NAMALWA (cell line): ENCODE measurements at places on chromosomes 4 and X.

DNA sequence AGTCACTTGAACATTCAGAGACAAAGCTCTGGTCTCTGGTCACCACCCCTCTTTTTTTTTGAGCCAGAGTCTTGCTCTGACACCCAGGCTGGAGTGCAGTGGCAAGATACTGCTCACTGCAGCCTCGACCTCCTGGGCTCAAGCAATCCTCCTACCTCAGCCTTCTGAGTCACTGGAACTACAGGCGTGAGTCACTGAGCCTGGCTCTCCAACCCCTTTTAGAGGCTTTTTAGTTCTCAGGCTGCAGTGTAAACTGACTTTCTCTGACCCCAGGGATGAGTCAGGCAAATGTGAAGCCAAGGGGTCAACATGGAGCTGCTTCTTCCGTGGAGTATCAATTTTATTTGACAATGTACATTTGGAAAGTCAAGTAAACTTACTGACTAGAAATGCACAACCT lies 229.2 kb downstream of the PTTG2 start:
- no peak for DNase-seq

GRCh38 chr4:41297832-41298231 lies 41.1 kb downstream of the UCHL1 start:
- DNase-seq: no peak

DNA sequence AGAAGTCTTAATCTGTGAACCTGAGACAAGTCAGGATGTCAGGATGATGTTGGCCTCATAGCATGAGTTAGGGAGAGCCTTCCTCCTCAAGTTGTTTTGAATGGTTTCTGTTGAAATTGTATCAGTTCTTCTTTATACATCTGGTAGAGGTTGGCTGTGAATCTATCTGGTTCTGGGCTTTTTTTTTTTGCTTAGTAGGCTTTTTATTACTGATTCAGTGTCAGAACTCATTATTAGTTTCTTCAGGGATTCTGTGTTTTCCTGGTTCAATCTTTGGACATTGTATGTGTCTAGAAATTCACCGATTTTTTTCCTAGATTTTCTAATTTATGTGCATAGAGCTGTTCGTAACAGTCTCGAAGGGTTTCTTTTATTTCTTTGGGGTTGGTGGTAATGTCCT lies 14.9 kb downstream of the GLUD2 start:
- DNase-seq: no peak

DNA sequence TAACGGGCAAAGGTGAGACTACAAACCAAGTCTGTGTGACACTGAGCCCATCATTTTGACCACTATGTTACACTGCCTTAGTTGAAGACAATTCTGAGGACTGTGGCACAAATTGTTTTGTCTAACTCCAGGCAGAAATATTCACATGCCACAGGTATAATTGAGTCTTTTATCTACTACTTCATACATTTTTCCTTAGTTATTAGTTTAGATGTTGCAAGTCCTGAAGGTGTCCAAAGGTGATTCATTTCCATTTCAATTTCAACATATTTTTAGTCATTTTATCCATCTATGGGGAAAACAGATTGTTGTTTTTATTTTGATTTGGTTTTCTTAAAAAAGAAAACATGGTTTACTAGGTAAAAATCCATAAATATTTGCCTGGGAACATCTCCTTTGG lies 341.7 kb upstream of the SMIM31 start:
- DNase-seq: no peak

- DNase-seq: no peak
Observed at GRCh38 chr4:76679691-76680090, 218.3 kb downstream of the SOWAHB start.

- no peak for DNase-seq
Observed at GRCh38 chrX:54710920-54711319, 87.1 kb downstream of the ITIH6 start.

- no peak for DNase-seq
Observed at GRCh38 chrX:154002215-154002719, 17.4 kb downstream of the IRAK1 start.

DNA sequence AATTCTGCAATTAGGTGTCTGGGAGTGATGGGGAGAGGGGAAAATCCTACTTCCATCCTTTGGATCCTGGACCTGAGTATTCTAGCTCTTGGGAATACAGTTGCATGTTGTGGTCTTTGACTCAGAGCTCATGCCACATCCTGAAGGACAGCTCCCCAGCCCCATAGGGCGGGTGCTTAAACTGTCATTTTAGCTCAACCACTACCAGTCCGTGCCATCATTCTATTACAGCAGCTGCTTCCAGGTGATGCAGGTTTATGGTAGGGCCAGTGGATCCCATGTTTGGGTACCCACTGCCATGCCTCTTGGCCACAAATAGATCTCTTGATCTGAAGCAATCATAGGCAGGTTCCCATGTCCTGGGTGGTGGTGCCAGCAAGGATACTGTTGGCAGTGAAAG lies 34.7 kb downstream of the CCKAR start:
- DNase-seq: no peak

DNA sequence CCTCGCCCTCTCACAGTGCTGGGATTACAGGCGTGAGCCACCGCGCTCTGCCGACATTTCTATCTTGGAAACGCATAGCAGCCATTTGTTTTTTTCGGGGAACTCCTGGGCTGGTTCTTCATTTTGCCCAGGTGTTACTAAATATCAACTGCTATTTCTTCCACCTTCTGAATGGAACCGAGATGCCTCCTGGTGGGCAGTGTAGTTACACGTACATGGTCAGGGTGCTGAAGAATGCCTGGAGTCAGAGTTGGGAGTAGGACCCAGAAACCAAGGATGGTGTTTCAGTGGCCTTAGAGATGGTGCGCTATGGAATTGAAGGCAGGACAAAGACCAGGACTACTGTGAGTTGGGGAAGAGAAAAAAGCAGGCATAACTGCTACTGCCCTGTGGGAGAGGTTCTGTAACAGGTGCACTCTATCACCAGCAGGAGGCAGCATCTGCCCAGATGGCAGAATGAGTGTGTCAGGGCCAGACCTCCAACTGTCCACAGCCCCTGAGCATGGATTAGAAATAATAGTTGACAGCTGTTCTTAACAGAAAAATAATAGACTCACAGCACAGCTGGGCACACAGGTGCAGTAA lies 81.7 kb downstream of the ZC4H2 start:
- peak; percentile 64 for DNase-seq

- no peak for DNase-seq
Observed at GRCh38 chrX:52359614-52360232, 9.1 kb upstream of the XAGE2 start.

DNA sequence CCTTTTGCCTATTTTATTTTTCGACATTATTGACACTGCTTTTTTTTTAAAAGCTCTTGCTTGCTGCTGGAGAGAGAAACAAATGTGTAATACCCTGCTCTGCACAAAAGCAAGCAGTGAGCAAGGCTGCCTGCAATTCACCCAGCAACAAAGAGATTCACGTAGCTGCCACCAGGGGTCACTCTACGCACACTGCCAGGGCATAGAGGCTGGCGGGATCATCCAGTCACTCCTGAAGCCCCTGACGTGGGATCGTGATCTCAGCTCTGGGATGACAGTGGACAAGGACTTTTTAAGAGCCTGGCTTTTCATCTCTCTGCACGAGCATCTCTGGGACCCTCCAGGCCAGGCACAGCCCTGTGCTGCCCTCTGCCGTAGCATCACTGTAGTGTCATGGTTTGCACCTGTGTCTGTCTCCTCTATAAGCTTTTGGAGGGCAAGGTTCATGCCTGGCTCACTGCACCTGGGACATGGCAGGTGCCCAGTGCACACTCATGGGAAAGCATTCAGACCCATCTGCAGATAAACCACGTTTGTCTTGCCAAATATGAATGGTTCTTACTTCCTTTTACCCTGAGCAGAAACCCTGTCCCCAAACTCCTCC lies 19.8 kb downstream of the C4orf50 start:
- DNase-seq: peak; percentile 72

DNA sequence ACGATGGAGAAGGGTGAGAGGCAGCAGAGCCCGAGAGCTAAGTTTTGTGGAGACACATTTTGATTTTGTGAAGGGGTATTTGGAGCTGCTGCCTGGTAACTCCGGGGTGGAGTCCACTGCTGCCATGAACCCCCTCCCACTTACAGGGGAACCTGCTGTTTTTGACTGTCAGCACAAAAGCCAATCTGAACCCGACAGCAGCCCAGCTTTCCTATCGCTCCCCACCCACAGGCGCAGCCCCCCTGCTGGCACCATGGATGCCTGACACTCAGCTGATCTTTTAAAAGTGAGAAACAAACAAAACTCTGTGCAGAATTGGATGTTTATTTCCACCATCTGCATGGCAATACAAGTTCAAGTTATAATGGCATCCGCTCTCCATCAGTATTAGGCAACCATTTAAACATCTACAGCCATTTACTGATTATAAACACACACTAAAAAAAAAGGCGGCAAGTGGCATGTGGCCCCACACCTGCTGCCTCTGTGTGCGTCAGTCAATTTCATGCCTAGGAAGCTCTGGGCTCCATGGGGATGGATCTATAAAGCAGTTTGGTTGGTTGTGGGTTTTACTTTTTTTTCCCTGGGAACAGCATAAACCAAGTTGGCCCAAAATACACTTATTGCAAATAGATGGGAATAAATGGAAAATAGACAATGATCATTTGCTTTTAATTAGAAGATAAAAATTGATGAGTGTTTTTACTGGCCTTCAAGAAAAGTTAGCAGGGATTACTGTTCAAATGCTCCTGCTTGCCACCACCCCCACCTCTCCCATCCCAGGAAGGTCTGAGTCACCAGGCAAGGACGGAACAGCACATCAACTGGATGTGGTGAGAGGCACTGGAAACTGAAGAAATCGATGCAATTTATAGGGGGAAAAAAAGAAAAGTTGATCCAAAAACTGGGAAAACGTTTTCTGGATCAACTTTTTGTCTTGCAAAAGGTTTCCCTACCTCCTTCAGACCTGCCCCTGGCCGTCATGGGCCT lies 46.0 kb downstream of the SEPSECS start:
- no peak for DNase-seq

- no peak for DNase-seq
Observed at GRCh38 chrX:8847360-8847759, 46.2 kb upstream of the FAM9A start.

DNA sequence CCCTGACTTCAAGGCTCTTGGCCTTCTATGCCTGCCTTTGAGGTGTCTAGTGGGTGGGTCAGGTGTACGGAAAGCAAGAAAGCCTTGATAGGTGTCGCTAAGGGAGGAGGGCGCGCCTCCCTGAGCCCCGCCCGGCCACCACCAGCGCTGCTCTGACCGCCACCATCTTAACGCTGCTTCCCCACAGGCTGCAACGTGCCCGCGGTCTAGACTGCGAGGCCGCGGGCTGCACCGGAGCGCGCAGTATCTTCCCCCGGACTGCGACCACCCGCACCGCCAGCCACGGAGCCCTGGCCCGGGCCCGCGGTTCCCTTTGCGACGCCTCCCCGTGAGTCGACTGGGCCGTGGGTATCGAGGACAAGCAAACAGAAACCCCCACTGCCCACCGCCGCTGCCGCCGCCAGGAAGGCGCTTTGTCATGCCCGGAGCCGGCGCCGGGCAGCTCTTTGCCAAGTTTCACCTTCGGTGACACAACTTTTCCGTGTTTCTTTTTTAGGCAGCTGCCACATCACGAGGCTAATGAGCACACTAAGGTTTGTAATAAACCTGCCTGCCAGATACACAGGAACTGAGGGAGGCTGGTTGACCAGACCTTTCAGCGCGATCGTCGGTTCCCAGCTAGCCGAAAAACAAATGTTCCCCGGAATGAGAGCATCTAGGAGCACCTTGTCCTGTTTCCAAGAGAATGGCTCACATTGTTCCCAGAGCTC lies 335.8 kb upstream of the F9 start:
- DNase-seq: no peak

GRCh38 chr4:52837716-52838558 lies 24.2 kb upstream of the RASL11B start:
- DNase-seq: no peak

DNA sequence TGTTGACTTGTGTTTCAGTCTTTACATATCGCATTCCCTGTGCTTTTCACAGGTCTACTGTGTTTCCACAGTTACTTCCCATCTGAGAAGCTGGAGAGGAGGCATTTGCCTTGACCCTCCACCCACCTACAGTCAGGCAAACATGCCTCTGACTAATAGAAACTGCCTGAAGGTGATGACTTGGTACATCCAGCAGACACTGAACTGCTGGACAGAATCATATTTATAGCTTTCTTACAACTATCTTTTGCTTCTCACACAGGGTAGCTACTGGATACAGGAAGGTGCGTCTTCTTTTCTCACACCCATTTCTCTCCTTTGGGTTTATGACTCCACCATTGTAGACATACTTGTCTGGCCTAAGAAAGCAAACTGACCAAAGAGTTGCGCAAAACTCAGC lies 58.0 kb downstream of the VGLL1 start:
- DNase-seq: no peak

DNA sequence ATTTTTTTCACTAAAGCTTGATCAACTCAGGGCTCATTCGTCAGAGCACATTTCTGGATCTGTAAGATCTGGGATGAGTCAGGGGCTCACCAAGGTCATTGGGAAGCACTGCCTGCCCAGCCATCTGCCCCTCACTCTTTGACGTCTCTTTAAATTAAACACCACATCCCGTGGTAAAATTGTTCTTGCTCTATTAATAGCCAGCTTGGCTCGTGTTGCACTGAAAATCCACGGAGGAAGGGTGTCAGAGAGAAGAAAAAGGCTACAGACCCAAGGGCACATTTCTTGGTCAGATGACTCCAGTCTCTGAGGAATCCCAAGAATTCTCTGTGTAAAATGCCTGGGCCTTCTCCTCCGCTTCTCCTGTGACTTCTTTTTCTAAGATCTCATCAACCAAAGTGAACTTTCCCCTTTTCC lies 45.7 kb upstream of the GATB start:
- DNase-seq: no peak

DNA sequence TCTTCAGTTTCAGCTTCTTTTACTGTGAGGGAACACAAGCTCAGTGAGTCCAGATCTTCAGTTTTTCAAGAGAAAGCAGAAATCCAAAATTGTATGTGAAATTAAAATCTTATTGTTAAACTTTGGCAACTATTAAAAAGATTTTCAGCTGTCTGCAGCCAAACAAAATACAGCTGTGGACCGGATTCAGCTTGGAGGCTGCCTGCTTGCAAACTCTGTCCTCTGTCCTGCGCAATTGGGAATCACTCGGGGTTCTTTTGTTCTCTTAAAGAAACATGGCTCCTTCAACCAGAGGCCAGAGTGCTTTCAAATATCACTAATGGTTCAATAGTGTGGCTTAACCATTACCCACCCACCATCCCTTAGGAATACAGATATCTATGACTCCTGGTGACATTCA lies 201.2 kb downstream of the CHIC2 start:
- no peak for DNase-seq

DNA sequence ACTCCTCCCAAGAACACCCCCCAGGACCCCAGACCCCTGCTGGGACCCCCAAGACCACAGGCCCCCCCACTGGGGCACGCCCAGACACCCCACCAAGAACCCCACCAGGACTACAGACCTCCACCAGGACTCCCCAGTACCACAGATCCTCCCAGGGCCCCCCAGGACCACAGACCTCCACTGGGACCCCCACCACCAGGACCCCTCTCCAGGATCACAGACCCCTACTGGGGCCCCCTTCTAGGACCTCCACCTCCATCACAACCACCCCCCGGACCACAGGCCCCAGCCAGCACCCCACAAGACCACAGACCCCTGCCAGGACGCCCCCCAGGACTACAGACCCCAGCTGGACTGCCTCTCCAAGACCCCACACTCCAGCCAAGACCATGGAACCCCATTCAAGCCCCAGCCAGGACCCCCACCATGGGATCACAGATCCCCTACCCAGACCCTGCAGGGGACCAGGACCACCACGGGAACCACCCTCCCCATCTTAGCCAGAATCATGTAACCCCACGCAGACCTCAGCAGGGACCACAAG lies 855 bp upstream of the DHRSX start:
- no peak for DNase-seq
